A549 treated with Mapracorat at 1 μM for 4 hours (cell line): ENCODE measurements at places on chromosomes 1 and 21. TPM values are rescaled to one million over a fixed set of nuclear protein-coding genes. Genes with fewer than 3 reads are reported as not detected.

HNRNPCL1 gene
- not detected in 5 replicates for total RNA-seq

SYCP1 gene
- not detected in 5 replicates for total RNA-seq

A3GALT2 gene
- not detected in 5 replicates for total RNA-seq

LY9 gene
- 0.07 to 0.19 TPM (median 0.14 TPM) in 4 of 5 replicates, not detected in the other for total RNA-seq

HSD3B2 gene
- total RNA-seq: not detected in 5 replicates

S100A13 gene
- 169 to 188 TPM (median 172 TPM) in 5 replicates for total RNA-seq

CTTNBP2NL gene
- total RNA-seq: 5.1 to 9.9 TPM (median 7.6 TPM) in 5 replicates

ARF1 gene
- 374 to 460 TPM (median 440 TPM) in 5 replicates for total RNA-seq

LEFTY1 gene
- total RNA-seq: 0.43 to 1.4 TPM (median 1.1 TPM) in 5 replicates

XCL2 gene
- total RNA-seq: not detected in 5 replicates
